NCI-H226 (cell line): ENCODE measurements at places on chromosomes 7 and 10.

DNA sequence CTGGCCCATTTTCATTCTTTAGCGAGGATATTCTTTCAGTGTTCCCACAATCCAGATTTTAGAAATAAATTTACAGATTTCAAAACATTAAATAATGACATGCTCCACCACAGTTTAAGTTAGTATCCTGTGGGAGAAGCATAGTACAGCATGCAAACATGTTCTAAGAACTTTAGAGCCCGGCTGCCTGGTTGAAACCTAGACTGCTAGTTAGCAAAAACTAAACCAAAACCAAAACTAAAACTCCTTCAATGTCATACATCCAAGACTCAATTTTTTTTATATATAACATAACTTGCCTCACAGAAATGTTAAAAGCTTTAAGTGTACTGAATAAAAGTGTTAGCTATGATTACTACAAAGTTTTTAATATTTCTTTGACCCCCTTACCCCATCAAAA lies 17.0 kb downstream of the TRA2A start:
- no peak for DNase-seq

GRCh38 chr7:155732286-155732685 lies 80.0 kb downstream of the SHH start:
- DNase-seq = no peak

- no peak for DNase-seq
Measured at GRCh38 chr10:4144817-4145216, 359.8 kb upstream of the KLF6 start.

- DNase-seq = no peak
Measured at GRCh38 chr7:73703757-73704639, 15.5 kb downstream of the STX1A start.

GRCh38 chr7:132377015-132377414 lies 199.3 kb downstream of the PLXNA4 start:
- no peak for DNase-seq

DNA sequence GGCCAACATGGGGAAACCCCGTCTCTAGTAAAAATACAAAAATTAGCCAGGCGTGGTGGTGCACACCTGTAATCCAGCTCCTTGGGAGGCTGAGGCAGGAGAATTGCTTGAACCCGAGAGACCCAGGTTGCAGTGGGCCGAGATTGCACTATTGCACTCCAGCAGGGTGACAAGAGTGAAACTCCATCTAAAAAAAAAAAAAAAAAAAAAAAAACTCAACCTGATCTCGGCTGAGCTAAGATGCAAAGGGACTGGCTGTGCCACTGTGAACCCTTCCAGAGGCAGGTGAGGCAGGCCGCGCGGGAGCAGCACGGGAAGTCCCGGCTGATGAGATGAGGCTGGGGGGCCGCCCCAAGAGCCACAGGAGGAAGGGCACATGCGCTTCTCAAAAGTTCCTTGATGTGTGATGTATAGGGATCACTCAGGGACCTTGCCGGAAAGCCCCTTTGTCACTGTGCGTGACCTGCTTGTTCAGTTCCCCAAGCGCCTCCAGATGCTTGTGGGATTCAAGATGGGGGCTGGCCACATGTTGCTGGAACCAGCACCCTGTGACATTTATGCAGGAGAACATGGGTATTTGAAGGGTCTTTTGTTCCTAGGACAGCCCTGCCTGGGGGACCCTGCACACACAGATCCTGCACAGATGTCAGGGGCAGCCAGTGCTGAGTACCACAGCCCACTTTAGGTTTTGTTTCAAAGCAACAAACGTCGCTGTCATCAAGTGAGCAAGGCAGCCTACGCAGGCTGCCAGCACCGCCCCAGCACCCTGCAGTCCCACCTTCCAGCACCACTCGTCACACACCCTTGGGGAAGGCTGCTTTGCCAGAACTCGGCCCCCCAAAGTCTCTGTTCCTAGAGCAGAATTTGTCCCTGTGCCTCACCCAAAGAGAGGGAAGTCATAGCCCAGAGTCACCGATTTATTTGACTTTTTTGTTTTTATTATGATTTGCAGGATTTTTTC lies 74.8 kb upstream of the SH2B2 start:
- no peak for DNase-seq
